Renal pelvis (tissue), 12 donors: ENCODE measurements at places on chromosomes 4 and X.

DNA sequence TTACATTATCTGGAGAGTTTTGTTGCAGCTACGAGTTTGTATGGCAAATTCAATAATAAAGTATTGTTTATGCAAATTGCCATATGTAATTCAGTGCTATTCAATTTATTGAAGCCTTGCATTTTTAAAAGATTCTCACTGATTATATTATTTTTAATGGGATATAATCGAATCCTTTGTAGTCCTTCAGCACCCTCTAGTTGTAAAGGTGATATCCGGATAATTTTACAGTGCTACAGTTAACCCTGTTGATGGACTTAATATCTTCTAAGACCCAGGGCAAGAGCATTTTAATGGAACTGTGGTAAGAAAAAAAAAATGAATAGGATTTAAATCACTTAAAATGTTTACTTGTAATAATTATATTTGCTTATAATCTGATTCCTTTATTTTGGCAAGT is 48.5 kb upstream of the GRIA2 start:
- no peak for DNase-seq

DNA sequence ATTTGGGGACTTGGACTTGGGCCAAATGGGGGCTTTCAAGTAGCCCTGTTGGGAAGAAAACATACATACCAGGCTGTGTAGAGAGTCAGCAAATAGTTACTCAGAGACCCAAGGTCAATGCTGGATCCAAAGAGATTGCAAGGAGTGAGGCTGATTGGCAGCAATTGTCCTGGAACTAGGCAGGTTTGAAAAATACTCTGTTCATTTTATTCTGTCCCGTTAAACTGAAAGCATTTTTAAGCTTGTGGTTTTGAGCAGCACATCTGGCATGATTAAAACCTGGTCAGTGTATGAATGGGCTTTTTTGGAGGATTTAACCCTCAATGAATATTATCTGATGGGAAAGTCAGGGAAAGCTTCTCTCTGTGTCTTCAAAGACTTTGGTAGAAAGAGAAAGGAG is 294.3 kb upstream of the BOD1L1 start:
- DNase-seq: no peak

DNA sequence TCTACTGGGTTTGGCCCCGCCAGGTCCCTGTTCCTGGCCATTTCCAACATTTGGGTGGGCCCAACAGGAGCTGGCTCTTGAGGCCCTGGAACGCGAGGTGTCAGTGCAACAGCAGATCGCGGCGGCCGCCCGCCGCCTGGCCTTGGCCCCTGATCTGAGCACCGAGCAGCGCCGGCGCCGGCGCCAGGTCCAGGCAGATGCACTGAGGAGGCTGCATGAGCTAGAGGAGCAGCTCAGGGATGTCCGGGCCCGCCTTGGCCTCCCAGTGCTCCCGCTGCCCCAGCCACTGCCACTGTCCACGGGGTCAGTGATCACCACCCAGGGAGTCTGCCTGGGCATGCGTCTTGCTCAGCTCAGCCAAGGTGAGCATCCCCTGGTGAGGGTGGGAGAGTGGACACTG is 5.5 kb downstream of the CCDC120 start:
- DNase-seq: no peak

GRCh38 chr4:159278399-159278798 is 175.5 kb downstream of the RAPGEF2 start:
- no peak for DNase-seq

GRCh38 chr4:103756741-103757140 is 37.0 kb upstream of the TACR3 start:
- no peak for DNase-seq

GRCh38 chr4:120156120-120156718 is 89.6 kb upstream of the MAD2L1 start:
- peak; percentile 72 for DNase-seq
